SK-N-SH (cell line): ENCODE measurements at places on chromosomes 2 and 18.

GRCh38 chr2:193462411-193462810 is 1267.7 kb upstream of the TMEFF2 start:
- DNase-seq = no peak

DNA sequence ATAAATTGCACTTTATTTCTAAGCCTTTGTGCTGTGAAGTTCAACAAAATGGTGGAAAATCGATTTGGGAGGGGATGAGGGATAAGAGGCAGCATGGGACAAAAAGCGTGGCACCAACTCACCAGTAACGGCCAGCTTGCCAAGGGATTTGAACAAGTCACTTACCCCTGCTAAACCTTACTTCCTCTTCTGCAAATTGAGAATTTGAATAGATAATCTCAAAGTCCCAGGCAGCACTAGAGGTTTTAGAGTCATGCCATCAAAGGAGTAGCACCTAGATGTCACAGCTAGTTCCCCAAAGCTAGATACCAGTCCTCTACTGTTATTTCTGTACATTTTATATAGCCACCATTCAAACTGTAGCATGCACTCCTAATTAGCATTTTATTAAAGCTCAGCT is 83.7 kb upstream of the VRK2 start:
- no peak for DNase-seq

DNA sequence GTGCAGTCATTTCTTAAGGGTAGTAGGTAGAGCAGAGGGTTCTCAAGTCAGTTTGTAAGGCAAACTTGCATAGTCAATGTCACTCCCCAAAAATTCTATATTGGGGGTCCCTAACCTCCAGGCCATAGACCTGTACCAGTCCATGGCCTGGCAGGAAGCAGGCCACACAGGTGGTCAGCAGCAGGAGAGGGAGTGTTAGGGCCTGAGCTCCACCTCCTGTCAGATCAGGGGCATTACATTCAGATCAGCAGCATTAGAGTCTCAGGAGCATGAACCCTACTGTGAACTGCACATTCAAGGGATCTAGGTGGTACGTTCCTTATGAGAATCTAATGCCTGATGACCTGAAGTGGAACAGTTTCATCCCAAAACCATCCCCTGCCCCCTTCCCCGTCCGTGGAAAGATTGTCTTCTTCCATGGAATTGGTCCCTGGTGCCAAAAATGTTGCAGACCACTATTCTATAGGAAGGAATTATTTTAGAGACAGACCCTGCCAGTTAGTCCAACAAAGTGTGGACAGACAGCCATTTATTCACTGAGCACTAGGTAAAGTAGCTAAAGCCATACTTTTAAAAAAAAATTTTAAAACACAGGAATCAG is 6.7 kb downstream of the COA5 start:
- DNase-seq = peak; percentile 65

GRCh38 chr2:1248187-1248586 is 165.1 kb upstream of the TPO start:
- DNase-seq = peak; percentile 75

GRCh38 chr2:171402906-171403580 is 30.7 kb downstream of the METTL8 start:
- no peak for DNase-seq

DNA sequence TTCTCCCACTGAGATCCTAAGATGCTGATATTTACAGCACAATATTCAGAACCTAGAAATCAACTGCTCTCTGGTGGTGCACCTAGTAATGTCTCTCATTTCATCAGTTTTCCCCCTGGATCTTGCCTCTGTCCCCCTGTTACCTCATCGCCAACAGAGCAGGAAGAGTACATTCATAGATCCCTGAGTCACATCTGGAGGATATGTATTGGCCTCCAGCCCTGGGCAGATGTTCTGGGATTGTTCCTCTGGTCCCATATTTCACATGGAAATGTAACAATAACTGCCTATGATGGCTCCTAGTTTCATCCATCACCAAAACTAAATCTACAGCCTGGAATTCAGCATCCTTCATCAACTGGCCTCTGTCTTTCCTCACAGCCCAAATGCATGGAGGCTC is 278.8 kb upstream of the SLC14A2 start:
- no peak for DNase-seq

DNA sequence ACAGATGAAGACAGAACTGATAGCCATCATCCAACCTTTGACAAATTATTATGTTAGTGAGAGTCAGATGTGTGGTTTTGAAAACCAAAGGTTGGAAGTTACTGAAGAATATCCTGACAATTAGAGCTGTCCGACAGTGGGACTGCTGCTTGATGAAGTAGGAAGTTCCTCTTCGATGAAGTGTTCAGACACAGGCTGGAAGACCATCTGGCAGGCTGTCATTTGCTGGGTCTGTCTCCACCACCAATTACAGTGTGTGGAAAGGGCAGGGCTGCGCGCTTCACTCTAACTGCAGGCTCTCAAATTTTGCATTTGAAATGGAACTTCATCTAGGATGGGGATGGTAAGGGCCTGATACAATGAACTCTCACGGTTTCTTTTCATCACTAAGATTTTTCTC is 313.8 kb downstream of the PIK3C3 start:
- no peak for DNase-seq

GRCh38 chr2:174610243-174610995 is 12.8 kb upstream of the WIPF1 start:
- DNase-seq = no peak

DNA sequence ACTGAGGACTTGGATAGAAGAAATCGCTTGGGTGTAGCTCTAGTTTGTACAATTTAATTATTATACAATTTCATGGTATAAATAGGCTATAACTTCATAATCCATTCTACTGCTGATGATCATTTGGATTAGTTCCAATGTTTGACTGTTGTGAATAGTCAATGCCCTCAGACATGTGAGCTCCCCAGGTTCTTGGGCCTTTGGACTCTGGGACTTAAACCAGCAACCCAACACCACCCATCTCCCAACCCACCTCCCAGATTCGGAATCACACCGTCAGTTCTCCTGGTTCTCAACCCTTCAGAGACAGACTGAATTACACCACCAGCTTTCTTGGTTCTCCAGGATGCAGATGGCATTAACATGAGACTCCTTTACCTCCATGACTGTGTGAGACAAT is 84.6 kb upstream of the DNMT3A start:
- DNase-seq = no peak

GRCh38 chr2:21256006-21256405 is 132.2 kb downstream of the TDRD15 start:
- DNase-seq = no peak

- no peak for DNase-seq
Observed at GRCh38 chr18:46759890-46760289, 3.0 kb upstream of the ST8SIA5 start.

- DNase-seq = no peak
Observed at GRCh38 chr18:51721996-51722395, 524.5 kb upstream of the MEX3C start.

GRCh38 chr2:23327887-23328286 is 57.1 kb upstream of the KLHL29 start:
- DNase-seq = peak; percentile 63

GRCh38 chr2:199875400-199875799 is 24.4 kb upstream of the FTCDNL1 start:
- DNase-seq = no peak

DNA sequence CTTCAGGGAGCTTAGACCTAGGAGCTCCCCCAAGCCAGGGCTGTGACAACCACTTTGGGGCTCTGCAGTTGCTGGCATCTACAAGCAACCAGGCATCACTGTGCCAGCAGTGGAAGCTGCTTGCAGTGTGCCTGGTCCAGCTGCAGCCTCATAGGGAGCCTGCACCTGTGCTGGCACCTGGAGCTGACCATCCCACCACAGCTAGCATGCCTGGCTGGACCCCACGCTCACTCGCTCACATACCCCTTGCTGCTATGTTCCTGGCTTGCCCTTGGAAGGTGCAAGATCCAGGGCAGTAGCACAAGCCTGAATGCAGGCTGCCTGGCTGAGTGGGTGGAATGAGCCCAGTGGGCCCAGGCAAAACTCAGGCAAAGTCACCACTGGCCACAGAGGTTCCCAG is 82.5 kb downstream of the ZNF804A start:
- DNase-seq = no peak

DNA sequence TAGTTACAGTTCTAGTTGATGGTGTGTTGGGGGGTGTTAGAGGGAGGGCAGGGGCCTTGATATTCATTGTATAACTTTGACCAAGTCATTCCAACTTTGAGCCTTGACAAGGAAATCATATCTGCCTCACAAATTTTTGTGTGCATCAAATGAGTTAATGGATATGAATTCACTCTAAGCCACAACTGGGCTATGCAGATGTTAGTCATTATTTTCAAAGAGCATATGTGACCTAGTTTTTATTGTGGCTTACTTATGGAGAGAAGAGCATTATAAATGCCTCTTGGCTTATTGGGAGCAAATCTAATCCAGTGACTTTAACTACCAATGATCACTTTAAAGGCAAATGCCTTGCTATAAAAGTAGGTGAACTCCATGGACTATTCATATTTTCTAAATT is 250.2 kb downstream of the LPIN1 start:
- no peak for DNase-seq

DNA sequence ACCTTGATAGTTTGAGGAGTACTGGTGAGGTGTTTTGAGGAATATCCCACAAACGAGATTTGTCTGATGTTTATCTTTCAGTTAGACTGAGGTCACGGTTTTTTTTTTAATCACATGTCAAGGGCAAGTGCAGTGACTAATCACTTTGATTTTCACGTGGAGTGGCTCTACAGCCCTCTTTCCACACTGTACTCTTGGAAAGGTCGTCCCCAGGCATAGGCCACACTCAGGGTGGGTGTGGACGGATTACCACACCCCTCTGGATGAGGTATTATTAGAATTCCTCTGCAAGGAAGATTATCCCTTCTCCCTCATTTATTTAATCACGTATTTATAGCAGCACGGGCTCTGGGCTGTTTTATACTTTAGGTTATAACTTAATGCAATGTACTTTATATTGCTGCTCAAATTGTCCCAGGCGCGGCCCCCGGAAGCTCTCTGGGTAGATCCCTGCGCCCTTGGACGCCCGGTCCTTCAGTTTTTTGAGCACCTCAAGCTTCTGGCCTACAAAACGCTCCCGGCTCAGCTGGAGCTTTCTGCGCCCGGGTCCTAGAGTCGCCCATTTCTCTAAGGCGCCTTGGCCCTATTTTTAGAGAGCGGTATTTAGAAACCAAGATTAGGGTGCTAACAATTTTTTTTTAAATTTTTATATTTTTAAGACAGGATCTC is 515 bp upstream of the PLEKHB2 start:
- DNase-seq = peak; percentile 78

DNA sequence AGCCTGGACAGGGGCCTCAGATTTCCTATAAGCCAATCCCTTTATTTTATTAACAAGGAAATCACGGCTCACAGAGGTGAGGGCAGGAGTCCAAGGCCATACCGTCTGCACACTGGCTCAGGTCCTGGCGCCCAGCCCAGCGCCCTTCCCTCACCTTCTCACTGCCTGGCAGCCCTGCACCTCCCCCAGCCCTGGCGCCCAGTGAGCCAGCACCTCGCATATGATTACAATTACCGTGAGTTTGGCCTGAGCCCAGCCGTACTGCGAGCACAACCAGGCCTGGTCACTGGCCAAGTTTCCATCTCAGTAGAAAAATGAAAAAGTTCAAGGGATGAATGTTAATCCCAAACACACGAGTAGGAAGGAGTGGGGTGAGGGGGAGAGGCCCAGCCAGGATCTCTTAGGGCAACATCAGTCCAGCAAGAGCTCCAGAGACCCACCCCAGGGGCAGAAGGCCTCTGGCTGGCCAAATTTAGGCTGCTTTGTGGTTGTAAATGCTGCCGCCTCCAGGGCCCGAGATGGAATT is 68.4 kb downstream of the MCFD2 start:
- DNase-seq = peak; percentile 91

DNA sequence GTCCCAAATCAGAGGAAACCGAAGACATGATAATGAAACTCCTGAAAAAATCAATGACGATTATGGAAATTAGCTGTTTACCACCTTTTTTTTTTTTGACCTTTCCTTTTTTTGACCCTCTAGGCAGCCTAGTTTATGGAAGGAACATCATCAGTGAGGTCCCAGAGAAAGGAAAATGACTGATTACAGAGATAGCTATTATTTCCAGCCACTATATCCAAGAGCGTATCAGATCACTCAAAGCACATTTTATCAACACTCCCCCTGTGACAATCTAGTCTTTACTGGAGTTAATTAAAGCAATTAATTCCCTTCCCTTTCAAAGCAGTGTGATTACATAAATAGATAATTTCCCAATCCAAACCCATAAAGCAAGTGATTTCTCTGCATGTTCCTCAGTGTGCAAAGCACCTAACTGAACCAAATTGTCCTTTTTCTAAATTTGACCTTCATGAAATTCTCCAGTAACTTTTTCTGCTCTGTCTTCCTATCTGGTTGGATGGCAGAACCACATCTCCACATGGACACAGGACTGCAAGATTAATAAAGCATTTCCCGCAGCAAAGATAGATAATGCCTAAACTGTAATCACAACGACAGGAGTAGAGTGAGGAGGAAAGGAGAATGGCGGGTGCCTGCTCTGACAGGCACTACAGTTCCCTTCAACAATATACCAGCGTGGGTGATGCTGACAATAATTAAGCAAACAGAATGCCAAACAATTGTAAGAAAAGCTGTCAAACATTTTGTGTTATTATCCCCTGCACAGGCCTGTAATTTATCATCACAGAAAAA is 194.4 kb downstream of the SLC8A1 start:
- no peak for DNase-seq

DNA sequence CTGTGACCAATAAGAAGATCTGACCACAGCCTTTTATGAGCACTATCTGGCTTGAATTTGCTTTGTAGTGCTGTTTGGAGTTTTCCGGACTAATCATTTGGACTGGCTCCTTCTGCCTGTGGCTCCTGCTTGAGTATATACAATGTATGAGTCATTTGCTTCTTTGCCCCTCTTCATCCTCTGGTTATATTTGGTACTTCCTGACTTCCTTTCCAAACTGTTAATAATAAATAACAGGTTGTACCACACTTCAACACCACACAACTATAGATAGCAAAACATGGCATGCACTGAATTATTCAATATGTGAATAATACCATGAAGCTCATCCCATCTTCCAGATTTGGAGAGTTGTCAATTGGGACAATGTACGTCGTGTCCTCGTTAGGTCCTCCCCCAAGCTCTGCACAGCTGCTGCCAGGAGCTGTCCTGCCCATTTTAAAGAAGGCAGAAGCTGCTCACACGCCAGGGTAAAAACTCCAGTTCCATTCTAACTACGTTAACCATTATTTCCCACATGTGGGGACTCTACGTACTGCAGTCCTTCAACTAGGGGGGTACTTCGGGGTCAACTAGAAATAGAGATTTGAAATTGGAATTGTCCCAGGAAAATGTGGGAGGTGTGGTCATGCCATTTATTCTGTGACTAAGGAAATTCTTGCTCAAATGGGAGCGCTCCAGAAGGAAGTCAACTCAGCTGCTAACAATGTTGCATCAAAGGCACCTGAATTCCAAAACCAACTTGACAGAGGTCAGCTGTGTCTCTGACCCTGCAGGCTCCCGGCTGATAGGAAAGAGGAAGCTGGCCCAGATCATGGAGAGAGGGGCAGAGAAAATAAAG is 38.1 kb downstream of the ST8SIA5 start:
- no peak for DNase-seq

- DNase-seq = peak; percentile 63
Observed at GRCh38 chr2:118014492-118014824, 588 bp upstream of the CCDC93 start.
